ENCODE measurements at places on chromosomes 7 and 10.

- DNase-seq: no peak
Measured at GRCh38 chr7:96284835-96285234, 37.1 kb downstream of the SLC25A13 start.

GRCh38 chr7:19117870-19118608 lies 603 bp upstream of the TWIST1 start:
- DNase-seq: no peak

GRCh38 chr10:132974886-132975830 lies 32.8 kb upstream of the CFAP46 start:
- DNase-seq: no peak

DNA sequence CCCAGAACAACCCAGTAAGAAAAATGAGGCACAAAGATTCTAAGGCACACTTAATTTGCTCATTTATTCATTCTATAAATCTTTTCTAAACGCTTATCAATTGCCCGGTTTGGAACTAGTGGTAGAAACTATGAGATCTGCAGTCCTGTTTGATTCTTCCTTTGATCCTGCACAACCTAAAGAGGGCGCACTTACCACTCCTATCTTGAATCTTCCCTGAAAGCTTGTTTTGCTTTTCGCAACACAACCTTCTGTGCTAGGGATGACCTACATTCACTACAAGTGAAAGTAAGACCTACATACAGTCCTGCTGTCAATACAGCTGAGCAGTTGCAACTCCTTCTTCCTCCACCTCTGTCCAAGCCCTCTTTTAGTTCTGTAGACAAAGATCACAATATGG lies 12.6 kb upstream of the ARL4A start:
- DNase-seq: no peak

DNA sequence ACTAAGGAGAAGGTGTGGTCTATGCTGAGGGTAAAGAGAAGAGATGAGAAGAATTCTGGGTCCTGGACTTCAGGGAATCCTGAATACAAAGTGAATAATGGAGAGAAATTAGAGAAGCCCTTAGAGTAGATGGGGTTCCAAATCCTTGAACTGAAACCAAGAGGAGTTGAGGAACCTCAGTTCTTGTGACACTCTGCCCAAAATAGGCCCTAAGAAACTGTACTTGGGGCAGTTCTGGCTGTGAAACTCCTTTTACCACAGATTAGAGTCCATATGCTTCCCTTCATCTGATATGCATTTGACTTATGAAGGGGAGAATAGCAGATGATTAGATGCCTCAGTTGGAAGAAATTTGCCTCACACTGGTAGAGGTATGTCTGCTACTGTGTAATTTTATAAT lies 19.0 kb downstream of the TES start:
- DNase-seq: no peak

All from activated CD4-positive, alpha-beta T cell treated with anti-CD3 and anti-CD28 coated beads, Interleukin-2, amount 50 U/mL, for 48 hours (primary cell).